ENCODE measurements at places on chromosomes 5 and 9.

- DNase-seq = no peak
These were observed 3.6 kb upstream of the S1PR3 start for GRCh38 chr9:88987661-88988060.

GRCh38 chr5:71932131-71932654 is 175.1 kb upstream of the MAP1B start:
- DNase-seq = no peak

DNA sequence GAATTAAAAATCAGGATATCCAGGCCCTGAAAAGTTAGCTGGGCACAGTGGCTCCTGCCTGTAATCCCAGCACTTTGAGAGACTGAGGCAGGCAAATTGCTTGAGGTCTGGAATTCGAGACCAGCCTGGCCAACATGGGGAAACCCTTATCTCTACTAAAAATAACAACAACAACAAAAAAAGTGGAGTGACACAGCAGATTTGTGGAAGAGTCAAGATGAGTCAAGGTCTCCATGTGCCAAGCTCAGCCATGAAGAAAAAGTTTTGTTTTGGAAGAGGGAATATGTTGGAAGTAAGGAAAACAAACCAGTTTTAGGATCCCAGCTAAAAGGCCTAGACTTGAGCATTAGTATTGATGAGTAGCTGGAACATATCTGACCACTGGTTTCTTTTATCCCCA is 14.7 kb downstream of the LRRC70 start:
- DNase-seq = no peak

DNA sequence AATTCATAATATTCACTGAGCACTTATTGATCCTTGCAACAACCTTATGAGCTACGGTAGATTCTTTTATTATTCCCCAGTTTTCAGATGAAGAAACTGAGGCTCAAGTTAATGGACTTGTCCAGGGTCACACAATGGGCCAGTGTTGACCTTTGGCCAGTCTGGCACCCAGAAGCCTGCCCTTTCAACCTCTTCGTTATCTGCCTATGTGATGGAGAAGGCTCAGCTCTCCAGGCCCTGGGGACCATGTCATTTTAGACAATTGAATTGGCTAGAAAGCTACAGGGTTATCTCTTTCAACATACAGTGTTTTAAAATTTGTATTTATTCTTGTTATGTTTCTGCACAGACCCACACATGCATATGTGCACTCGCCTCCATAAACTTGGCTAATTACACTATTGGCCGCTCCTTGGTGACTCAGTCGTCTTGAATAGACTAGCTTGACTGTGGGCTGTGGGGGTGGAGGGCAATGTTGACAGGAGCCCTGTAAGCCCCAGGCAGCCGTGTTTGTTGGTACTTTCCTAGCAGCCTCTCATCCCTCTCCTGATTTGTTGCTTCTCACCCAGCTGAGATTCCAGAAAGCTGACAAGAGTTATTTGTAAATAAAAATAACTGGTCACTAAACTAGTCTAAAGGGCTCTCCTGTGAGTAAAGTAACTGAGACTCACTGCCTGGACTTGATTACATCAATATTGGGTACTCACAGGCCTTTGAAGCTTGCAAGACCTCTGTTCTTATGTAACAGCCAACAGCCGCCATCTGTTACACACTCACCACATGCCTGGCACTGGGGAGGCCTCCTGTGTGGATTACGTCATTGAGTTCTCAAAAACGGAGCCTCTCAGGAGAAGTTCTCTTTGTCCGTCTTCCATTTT is 8.5 kb upstream of the ANGPTL2 start:
- peak; percentile 67 for DNase-seq

DNA sequence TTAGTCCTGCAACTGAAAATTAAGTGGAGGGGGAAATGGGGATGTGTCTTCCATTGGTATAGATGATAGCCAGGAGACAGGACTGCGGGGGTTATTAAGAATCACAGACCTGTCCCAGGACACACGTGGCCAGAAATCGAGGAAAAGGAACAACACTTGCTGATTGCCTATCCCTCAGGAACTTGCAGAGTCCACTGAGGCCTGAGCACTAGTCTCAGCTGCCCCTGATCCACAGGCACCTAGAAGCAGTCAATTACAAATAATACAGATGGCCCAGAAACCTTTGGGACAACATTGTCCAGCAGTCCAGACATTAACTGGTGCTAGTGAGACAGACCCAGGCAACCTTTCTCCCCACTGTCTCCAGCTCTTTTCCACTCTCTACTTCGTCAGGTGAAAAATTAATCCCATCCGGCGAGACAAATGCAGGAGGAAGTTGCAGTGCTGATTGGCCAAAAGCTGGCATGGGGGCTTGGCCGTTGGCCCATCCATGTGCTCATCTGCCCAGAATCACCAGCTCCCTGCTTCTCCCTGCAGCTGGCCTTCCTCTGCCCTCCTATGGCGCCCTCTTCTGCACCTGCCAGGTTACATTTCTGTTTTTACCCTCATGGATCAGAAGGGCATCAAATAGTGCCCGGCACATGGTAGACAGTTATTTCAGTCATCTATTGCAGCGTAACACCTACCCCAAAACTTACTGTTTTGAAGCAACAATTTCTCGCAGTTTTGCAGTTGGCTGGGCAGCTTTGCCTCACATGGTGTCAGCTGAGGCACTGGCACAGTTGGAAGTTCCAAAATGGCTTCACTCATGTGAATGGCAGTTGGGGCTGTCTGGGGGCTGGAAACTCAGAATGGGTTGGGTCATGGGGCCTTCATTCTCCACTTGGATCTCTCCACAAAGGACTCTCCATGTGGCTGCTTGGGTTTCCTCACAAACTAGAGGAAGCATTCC is 3.6 kb upstream of the B4GALT1 start:
- no peak for DNase-seq

DNA sequence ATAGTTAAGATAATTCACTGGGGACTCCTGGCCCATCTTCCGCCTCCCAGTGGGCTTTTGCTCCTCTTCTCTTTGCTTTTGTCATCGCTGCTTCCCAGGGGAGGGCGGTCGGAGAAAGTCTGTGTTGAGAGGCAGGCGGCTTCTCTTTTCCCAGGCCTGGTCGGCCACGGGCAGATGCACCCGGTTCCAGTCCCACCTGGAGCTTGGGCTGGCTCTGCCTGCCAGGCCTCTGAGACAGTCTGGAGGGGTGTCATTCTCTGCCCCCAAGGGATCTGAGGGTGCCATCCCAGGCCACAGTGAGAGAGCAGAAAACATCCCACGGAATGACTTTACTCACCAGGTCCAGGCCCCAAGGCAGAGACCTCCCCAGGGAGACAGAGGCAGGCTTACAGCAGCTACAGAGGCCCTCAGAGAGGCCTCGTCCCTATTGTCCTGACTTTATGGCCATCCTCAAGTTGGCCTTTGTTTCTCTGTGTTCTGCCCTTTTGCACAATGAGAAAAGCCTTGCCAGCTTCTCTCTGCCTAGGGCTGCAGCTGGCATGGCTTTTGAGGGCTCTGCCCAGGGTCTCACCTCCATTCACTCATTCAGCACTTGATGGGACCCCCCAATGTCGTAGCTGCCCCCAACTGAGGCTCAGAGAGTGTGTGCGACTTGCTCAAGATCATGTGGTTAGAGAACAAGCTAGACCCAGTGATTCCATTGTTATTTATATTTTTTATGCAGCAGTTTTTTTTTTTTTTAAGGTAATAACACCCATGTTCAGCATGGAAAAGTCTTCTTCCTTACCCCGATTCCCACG is 44.2 kb upstream of the BOD1 start:
- no peak for DNase-seq

DNA sequence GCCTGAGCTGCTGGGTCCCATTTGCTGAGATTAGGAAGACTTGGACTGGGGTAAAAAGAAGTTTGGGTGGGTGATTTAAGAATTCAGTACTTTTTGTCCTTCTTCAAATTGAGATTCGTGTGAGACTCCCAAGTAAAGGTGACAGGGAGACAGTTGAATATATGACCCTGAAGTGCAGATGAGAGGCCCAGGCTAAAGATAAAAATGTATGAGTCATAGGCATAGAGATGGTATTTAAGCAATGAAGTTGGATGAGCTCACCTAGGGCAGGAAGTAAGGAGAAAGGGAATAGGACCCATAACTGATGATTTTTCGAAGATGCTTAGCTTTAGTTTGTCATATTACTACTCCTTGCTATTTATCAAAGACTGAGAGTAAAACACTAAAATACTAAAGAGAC is 255.9 kb upstream of the ADRA1B start:
- no peak for DNase-seq
